T-helper 1 cell (primary cell): ENCODE measurements at places on chromosomes 1 and 21.

DNA sequence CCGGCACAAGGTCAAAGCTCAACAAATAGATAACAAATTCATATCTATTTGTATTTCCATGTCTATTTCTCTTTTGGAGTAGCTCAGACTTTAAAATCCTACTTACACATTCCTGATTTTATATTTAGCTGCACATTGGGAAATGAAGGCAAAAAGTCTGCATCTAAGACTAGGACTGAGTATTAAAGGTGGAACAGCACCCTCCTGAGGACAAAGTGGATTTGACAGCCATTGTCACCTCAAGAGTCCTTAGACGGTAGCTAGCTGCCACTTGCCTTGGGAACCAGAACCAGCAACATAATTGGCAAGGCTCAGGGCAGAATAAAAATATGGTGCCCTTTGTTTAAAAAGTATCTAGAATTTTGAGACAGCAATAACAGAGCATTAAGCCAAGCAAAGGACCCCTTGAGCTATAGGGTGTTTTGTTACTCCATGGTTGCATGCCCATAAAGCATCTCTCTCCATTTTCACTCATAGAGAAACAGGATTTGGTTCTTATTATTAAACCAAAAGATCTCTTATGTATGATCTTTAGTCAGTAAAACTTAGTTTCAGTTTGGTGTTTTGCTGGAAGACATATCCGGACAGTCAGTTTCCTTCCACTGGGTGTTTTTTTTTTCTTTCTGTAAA lies 30.0 kb upstream of the SGIP1 start:
- no peak for DNase-seq

GRCh38 chr21:17529648-17530047 lies 16.8 kb downstream of the CXADR start:
- no peak for DNase-seq

GRCh38 chr1:176786274-176786673 lies 323.3 kb downstream of the PAPPA2 start:
- no peak for DNase-seq

- no peak for DNase-seq
Measured at GRCh38 chr1:231770506-231771175, 144.1 kb downstream of the DISC1 start.

GRCh38 chr1:202233804-202234203 lies 40.2 kb downstream of the LGR6 start:
- no peak for DNase-seq

GRCh38 chr1:182328591-182328990 lies 63.0 kb downstream of the GLUL start:
- DNase-seq: no peak

DNA sequence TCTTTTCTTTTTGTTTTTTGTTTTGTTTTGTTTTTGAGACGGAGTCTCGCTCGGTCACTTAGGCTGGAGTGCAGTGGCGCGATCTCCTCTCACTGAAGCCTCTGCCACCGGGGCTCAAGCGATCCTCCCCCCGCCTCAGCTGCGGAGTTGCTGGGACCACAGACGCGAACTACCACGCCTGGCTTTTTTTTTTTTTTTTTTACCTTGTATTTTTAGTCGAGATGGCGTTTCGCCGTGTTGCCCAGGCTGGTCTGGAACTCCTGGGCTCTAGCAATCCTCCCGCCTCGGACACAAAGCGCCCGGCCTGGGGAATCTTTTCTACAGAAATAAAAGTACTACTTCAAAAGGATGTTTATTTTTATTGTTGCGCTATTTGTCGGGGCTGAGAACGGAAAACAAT lies 1.1 kb upstream of the SETDB1 start:
- no peak for DNase-seq
